ENCODE measurements at places on chromosomes 1 and 21. TPM values are rescaled to one million over a fixed set of nuclear protein-coding genes. Genes with fewer than 3 reads are reported as not detected.
A peak's percentile ranks its signal among the peaks of the same experiment; 100 is the strongest.

The SH3BGR gene
- 5.9 TPM for total RNA-seq

The SLC9A1 gene
- 22.3 TPM for total RNA-seq

- no peak overlapping the region for H3K4me3 ChIP-seq
These were observed 12.6 kb upstream of the PSMA5 start for GRCh38 chr1:109438798-109439297.

DNA sequence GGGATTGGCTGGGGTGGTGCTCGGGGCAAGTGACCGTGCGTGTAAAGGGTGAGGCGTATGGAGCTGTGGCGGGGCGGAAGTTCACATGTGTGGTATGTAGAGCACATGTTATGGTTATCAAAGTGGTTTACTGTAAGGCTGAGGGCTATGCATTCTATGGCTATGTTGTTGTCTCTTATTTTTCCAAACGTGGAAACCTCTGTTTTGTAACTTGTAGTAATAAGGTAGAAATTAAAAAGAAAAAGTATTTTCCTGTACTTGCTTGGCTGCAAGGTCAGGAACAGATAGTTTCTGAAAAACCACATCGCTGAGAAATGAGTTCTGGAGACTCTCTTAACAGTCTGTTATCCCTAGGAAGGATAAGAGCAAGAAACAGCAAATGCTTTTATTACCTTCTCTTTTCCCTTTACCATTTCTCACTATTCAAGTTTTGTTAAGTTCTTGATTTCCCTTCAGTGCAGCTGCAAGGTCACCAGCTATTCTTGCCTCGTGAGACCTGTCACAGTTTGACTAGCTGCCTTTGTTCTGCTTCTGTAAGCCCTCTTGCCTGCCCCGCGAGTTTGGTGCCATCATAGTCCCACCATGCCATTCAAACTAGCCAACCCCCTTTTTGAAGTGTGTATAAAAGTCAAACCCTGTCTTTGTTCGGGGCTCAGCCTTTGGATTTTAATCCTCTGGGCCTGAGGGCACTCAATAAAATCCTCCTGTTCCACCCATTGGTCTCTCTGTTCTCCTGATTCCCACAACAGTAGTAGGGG lies 9.5 kb downstream of the RNU1-2 start:
- H3K27ac ChIP-seq: peak overlapping the region; percentile 98
- no peaks in the 10 kb centered on the region for H3K27me3 ChIP-seq
- peak overlapping the region; percentile 56 for H3K4me3 ChIP-seq

DNA sequence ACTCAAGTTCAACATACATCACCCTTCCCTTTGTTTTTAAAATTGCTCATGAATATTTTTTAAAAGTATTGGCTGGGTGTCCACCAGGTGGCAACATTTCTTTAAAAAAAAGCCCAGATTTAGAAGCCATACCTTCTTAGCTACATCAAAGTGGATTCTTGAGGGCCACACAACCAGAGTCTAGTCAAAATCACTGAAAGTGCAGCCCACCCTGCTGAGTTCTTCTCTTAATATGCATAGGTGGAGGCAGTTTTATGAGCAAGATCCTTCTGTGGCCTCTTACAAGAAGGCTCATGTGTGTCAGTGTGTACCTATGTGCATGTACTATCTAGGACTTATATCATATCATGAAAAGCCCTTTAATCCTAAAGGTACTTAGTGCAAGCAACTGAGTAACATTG lies 16.9 kb upstream of the GNG12 start:
- DNase-seq: peak; percentile 44
- H3K27ac ChIP-seq: no peak overlapping the region
- no peak overlapping the region for H3K4me3 ChIP-seq
- no peaks in the 10 kb centered on the region for H3K4me1 ChIP-seq
